ENCODE measurements at places on chromosomes 1 and 21. TPM values are rescaled to one million over a fixed set of nuclear protein-coding genes. Genes with fewer than 3 reads are reported as not detected.

Gene PROX1
- 0.41 TPM for total RNA-seq

GRCh38 chr1:17205652-17206051 is 724 bp downstream of the PADI1 start:
- no peak for DNase-seq
- no peaks in the 10 kb centered on the region for H3K27me3 ChIP-seq
- H3K27ac ChIP-seq, result no peak overlapping the region
- peaks cover 17% of the 10 kb centered on the region for H3K4me1 ChIP-seq
- H3K36me3 ChIP-seq, result no peaks in the 10 kb centered on the region

GRCh38 chr1:90176530-90176929 is 181.6 kb downstream of the ZNF326 start:
- H3K27ac ChIP-seq, result no peak overlapping the region
- no peaks in the 10 kb centered on the region for H3K27me3 ChIP-seq
- H3K4me3 ChIP-seq, result no peak overlapping the region
- H3K36me3 ChIP-seq, result no peaks in the 10 kb centered on the region
- no peak for DNase-seq

DNA sequence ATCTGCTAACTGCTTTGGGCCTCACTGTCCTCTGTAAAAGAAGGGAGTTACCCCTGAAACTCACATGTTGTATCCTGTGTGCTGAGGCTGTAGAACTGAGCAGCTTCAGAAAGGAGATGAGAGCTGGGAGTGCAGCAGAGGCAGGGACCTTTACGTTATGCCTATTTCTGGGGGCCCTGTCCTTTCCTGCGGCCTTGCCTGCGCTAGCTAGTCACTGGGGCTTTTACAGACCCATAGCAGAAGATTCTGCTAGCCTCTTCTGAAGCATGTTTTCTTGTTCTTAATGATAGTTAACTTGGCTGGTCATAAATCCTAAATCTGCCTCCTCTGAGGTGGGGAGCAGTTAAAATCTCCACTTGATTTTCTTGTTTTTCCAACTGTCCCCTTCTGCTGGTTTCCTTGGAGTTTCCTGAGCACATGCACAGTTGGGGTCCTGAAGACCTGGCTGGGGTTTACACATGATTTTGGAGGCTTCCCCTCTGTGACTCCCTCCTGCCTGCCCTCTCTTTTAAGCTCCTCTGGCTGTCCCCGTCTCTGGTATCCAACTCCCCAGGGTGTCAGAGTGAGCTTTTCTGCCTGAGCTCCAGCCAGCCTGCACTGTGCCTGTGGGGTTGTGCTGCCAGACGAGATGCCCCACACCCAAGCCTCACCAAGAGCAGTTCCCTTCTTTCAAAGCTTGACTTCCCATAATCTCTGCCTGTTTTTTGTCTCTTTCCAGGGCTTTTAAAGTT is 76.6 kb downstream of the NOS1AP start:
- no peaks in the 10 kb centered on the region for H3K4me1 ChIP-seq
- no peaks in the 10 kb centered on the region for H3K27me3 ChIP-seq
- H3K27ac ChIP-seq, result no peak overlapping the region
- no peak overlapping the region for H3K4me3 ChIP-seq
- H3K36me3 ChIP-seq, result no peaks in the 10 kb centered on the region
